Vein endothelial cell (primary cell): ENCODE measurements at places on chromosomes 7 and 10. TPM values are rescaled to one million over a fixed set of nuclear protein-coding genes. Genes with fewer than 3 reads are reported as not detected.

SORCS3 gene
- under 0.01 TPM in 2 replicates for total RNA-seq

FBXL13 gene
- 0.76 and 0.98 TPM in 2 replicates for total RNA-seq

DYDC1 gene
- total RNA-seq: not detected in 2 replicates

CEP55 gene
- total RNA-seq: 18.9 and 39.1 TPM in 2 replicates

UNCX gene
- total RNA-seq: not detected in 2 replicates

LIPJ gene
- total RNA-seq: under 0.01 TPM in 1 of 2 replicates, not detected in the other

EN2 gene
- under 0.01 TPM in 1 of 2 replicates, not detected in the other for total RNA-seq

GPR15LG gene
- not detected in 2 replicates for total RNA-seq

ANKRD7 gene
- total RNA-seq: 0.33 and 0.57 TPM in 2 replicates
